AG08396 (cell line): ENCODE measurements at places on chromosomes 7 and 10.

GRCh38 chr7:73504017-73504416 lies 18.1 kb downstream of the BAZ1B start:
- DNase-seq, result no peak

DNA sequence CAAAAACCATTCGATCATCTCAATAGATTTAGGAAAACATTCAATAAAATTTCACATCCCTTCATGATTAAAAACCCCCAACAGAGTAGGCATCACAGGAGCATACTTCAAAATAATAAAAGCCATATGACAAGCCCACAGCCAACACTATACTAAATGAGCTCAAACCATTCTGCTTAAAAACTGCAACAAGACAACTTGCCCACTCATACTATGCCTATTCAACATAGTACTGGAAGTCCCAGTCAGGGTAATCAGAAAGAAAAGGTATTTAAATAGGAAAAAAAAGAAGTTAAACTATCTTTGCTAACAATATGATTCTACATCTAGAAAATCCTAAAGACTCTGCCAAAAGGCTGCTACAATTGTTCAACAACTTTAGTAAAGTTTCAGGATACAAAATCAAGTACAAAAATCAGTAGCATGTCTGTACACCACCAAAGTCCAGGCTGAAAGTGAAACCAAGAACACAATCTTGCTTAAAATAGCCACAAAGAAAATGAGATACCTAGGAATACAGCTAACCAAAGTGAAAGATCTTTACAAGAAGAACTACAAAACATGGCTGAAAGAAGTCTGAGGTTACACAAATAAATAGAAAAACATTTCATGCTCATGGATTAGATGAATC lies 882.6 kb downstream of the GRM8 start:
- DNase-seq, result no peak

GRCh38 chr7:117859246-117859812 lies 13.9 kb downstream of the CTTNBP2 start:
- no peak for DNase-seq

DNA sequence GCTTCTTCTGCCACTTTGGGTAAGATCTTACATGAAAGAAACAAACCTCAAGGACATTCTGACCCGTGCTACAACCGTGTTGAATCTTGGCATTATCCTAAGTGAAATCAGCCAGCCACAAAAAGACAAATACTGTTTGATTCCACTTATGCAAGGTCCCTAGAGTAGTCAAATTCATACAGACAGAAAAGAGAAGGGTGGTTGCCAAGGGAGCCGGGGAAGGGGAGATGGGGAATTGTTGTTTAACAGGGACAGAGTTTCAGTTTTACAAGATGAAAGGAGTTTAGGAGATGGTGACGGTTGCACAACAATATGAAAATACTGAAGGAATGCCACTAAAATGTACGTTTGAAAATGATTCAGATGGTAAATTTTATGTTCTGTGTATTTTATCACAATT lies 12.2 kb upstream of the CLEC2L start:
- no peak for DNase-seq

DNA sequence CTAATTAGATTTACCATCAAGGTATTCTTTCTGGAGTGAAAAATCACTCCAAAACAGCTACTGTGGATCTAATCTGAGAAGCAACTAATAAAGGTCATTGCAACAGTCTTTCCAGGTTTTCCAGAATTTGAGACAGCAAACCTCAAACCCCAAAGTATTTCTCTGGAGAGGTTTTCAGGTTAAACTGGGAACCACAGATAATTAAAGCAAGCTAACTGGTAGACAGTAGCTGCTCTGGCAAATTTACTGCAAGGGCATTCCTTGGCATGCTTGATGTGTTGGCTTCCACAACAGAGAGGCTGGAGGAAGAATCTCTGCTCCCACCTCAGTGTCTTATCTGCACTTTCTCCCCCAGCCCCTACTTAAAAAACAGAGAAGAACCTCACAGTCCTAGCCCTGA lies 140.0 kb upstream of the NRBF2 start:
- DNase-seq, result no peak
